NCI-H526 (cell line): ENCODE measurements at places on chromosomes 2 and 18.
A peak's percentile ranks its signal among the peaks of the same experiment; 100 is the strongest.

- DNase-seq, result no peak
These were observed 887.3 kb downstream of the TDRD15 start for GRCh38 chr2:22011048-22011447.

GRCh38 chr2:62826141-62826540 lies 120.6 kb downstream of the EHBP1 start:
- DNase-seq, result no peak

GRCh38 chr2:186728631-186729030 lies 34.8 kb downstream of the FAM171B start:
- DNase-seq, result no peak

- no peak for DNase-seq
These were observed 213.7 kb upstream of the FOSL2 start for GRCh38 chr2:28178946-28179345.

- no peak for DNase-seq
These were observed 228.7 kb downstream of the PIK3C3 start for GRCh38 chr18:42183746-42184145.

DNA sequence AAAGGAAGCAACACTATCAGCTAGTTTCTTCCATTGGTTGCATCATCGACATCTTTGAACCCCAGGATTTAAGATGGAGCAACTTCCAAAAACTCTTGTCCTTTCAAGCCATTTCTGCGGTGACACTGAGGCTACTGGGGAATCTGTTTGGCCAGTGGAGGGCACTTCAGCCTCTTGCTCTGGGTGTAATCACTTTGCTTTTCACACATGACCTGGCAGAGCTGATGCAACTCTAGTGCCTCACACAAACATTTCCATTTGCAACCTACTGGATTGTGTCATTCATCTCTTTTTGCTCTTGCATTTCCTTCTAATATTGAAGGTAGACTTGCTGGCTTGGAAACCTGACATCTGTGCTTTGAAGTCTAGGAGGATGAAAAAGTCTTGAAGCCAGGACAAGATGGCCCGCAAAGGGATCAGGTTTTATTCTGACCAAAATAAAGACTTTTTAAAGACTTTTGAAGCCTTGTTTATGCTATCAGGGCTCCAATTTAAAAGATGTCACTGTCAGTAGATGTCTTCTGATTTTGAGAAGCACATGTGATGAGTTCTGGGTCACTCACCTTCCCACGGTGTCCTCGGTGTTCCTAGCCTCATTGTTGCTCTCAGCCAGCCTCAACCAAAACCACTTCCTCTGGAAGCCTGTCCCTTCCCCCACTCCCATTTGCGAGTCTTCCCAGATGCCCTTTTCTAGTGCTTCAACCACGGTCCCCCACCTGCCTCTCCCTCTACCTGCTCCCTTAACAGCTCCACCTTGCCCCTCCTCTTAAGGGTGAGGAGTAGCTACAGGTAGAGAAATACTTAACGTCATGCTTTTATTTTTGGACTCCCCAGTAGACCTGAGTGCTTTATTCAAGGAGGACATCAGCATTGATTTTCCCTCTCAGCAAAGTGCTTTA lies 69.7 kb upstream of the KCNE4 start:
- DNase-seq, result peak; percentile 76

- DNase-seq, result no peak
These were observed 59.2 kb downstream of the CCDC141 start for GRCh38 chr2:178990533-178991241.

DNA sequence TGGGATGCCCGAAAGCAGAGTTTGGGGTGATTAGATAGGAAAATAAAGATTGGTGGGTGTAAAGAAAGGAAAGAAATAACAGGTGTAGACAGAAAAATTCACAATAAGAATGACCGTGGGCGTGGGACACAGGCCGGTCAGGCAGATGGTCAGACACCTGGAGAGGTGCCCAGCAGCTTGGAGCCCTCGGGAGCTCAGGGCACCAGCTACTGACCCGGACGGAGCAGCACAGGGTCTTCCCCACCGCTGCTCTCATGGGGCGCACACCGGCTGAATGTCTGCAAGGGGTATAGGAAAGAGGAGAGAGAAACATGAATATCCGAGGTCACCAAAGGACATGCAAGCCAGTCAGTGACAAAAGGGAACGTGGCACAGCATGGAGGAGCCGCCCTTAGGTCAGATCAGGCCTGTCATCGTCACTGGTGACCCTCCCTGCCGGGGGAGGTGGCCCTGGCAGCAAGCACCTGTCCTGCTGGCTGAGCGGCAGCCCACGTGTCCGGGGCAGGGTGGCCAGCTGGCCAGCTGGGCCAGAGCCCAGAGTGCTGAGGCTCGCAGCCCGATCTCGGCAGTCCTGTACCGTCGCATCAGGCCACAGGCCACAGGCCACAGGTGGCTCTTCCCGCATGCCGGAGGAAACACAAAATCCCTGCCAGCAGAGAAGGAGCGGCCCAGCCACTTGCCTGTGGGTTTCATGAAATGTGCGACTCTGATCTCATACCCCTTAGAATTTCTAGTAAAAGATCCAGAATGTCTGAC lies 112.0 kb upstream of the NDUFV2 start:
- DNase-seq, result no peak

DNA sequence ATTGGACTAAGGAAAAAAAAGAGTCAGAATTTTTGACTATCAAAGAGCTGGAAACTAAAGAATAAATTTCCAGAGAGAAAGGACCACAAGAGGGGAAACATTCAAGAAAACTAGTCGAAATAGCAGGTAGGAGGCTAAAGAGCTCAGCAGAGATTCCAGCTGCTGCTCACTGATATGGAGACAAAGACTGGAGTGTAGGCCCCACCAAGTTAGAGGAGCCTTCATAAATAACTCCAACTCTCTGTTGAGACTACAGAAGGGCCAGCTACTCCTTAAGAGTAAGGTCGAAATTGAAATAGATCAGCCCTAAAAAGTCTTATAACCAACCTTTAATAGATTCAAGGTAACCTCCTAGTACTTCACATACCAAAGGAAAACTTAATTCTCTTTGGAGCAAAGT lies 31.1 kb downstream of the SS18 start:
- DNase-seq, result no peak

DNA sequence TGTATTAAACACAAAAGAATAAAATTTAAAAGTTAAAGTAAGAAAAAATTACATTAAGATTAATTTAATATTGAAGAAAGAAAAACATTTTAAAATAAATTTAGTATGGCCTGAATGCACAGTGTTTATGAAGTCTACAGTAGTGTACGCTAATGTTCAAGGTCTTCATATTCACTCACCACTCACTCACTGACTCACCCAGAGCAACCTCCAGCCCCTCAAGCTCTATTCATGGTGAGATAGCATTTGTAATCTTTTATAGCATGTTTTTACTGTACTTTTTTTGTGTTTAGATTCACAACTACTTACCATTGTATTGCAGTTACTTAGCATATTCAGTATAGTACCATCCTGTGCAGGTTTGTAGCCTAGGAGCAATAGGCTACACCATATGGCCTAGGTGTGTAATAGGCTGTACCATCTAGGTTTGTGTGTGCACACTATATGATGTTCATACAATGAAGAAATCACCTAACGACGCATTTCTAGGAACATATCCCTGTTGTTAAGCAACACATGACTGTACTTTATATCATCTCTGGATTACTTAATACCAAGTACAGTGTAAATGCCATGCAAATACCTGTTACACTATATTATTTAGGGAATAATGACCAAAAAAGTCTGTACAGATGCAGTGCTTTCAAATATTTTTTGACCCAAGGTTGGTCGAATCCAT lies 144.0 kb upstream of the IL1R2 start:
- no peak for DNase-seq

- DNase-seq, result no peak
These were observed 24.4 kb upstream of the CHMP1B start for GRCh38 chr18:11826836-11827235.

DNA sequence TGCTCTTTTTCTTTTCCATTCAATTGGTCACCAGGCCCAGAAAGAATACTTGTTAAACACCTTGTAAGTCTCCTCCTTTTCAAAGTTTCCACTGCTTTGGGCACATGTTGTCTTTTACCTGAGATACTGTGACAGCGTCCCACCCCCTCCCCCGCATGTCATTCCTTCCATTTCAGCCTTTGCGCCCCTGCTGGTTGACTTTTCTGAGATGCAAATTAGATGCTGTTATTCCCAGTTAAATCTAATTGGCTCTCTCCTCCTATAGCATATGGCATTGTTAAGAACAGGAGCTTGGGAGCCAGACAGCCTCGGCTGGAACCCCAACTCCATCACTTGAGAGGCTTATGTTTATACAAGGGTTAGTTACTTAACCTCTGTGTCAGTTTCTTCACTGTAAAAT lies 80.3 kb upstream of the GAREM1 start:
- peak; percentile 52 for DNase-seq

- no peak for DNase-seq
These were observed 114.8 kb upstream of the LRATD1 start for GRCh38 chr2:14517731-14518130.

GRCh38 chr2:46849046-46849715 lies 66.4 kb downstream of the MCFD2 start:
- DNase-seq, result no peak

- DNase-seq, result no peak
These were observed 6.3 kb upstream of the SPP2 start for GRCh38 chr2:234044157-234044556.

- no peak for DNase-seq
These were observed 254.8 kb downstream of the CYP26B1 start for GRCh38 chr2:71892896-71893295.

DNA sequence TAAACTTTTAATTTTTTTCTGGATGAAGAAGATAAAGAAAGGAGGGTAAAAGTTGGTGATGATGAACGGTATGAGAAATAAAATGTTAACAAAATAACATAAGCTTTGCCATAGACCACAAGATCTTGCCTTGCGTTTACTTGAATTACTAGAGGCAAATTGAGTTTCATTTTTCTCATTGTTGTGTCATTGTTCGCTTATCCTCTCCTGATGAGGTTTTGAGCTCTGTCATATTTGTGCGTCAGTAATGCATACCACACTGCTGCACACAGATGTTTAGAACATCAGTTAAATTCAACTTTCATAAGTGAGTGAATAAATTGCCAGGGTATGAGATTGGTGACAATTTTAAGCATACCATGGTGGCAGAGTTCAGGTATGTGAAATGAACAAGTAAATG lies 843.6 kb downstream of the SUCLG1 start:
- no peak for DNase-seq

- DNase-seq, result no peak
These were observed 26.6 kb downstream of the METTL8 start for GRCh38 chr2:171407030-171407675.

DNA sequence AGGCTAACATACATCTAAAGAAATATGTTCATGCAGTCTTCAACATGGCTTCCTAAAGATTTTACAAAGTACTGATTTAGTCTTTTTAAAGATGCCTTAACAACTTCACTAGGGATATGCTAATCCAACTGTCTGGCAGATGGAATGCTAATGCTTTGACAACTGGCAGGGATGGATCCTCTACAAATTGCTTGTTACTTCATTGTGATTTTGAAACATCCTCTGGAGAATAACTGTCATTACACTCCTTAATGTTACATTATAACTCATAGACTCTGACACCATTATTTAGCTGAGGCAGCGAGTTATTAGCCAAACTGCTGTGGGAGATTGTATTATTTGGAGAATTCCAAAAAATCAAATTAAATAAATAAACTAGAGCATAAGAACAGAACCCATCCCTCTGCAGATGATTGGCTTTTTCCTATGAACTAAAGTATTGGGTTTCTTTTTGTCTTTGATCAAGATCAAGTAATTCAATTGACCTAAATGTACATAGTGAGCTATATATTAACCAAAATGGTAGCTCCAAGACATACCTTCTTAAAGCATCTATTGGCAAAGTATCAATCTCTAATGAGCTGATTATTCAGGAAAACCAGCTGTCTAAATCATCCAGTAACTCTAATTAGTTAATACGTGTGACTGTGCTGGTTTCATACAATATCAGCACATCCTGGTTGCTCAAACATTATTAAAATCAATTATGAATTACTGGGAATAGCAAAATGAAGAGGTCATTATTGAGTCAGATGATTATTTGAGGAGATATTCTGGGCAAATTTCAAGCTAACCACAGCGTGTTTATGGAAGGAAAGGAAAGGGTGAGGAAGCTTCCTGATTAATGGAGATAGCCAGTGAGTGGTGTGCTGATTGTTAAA lies 321.3 kb upstream of the TFPI start:
- DNase-seq, result no peak

DNA sequence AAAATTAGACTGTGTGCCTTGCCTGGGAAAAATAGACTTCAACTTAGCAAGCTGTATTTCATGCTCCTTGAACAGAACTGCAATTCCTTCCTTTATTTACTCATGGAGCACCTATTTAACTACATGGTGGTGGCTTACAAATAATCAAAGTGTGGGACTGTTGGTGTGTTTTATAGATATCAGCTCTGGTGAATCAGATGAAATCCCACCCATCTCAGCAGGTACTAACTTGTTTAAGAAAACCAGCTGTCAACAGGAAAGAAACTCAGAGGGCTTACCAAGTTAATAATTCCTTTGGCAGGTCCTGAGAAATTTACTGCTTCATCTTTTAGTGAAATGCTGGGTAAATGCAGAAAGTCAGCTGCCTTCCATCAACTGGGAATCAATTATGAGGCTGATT lies 830.6 kb downstream of the SLC4A3 start:
- DNase-seq, result no peak

- no peak for DNase-seq
These were observed 112.5 kb upstream of the GPC1 start for GRCh38 chr2:240322991-240323390.

DNA sequence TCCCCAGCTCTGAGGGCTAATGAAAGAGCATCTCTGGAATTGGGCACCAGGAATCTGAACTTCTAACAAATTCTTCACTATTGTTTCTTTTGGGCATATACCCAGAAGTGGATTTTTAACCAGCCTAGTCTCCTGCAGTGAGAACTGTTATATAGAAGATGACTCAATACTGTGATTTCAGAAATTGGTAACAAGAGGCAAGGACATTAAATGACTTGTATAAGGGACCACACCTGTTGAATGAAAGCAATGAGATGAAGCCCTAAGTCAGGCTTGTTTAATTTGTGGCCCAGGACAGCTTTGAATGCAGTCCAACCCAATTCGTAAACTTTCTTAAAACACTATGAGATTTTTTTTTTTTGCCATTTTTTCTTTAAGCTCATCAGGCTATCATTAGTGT lies 57.9 kb downstream of the EPC2 start:
- no peak for DNase-seq

GRCh38 chr2:103738108-103738507 lies 976.3 kb downstream of the TMEM182 start:
- no peak for DNase-seq

GRCh38 chr2:138423745-138424144 lies 77.8 kb upstream of the SPOPL start:
- DNase-seq, result no peak

DNA sequence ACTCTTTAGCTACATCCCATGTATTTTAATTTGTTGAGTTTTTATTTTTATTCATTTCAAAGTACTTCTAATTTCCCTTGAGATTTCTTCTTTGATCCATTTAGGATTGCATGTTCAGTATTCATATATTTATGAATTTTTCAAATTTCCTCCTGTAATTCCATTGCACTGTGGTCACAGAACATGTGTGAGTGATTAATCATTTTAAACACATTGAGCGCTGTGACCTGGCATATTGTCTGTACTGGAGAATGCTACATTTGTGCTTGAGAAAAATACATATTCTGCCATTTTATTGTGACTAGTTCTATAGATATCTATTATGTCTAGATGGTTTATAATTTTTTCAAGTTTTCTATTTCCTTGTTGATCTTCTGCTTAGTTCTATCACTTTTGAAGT lies 353.7 kb downstream of the RAD51AP2 start:
- no peak for DNase-seq
